ENCODE measurements at places on chromosomes 7 and 10.

DNA sequence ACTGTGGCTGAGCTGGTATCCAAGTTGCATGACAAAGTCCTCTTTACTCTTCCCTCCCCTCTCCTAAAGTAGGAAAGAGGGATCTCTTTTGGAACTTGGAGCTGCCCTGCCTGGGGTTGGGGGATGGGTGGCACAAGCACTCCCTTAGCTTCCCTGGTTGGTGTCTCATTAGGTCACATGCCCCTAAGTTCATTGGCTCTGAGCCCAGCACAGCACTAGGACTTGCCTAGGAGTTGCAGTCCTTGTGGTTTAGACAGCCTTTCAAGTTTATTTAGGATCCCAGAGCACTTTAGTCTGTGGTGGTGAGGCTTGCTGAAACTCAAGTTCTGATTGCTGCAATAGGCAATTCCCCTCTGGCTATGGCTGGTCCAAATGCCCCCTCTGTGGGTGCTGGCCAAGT, 281.4 kb downstream of the NXPH1 start:
- no peaks in the 10 kb centered on the region for H3K4me1 ChIP-seq
- no peak overlapping the region for H3K27ac ChIP-seq
- no peaks in the 10 kb centered on the region for H3K36me3 ChIP-seq
- no peaks in the 10 kb centered on the region for H3K27me3 ChIP-seq
- no peak overlapping the region for H3K4me3 ChIP-seq

GRCh38 chr7:127391591-127392181, 822 bp downstream of the ZNF800 start:
- no peaks in the 10 kb centered on the region for H3K27me3 ChIP-seq
- DNase-seq: no peak
- peaks cover 21% of the 10 kb centered on the region for H3K36me3 ChIP-seq
- H3K4me1 ChIP-seq: peaks cover 65% of the 10 kb centered on the region
- H3K4me3 ChIP-seq: peak overlapping the region; percentile 100
- H3K27ac ChIP-seq: peak overlapping the region; percentile 98

DNA sequence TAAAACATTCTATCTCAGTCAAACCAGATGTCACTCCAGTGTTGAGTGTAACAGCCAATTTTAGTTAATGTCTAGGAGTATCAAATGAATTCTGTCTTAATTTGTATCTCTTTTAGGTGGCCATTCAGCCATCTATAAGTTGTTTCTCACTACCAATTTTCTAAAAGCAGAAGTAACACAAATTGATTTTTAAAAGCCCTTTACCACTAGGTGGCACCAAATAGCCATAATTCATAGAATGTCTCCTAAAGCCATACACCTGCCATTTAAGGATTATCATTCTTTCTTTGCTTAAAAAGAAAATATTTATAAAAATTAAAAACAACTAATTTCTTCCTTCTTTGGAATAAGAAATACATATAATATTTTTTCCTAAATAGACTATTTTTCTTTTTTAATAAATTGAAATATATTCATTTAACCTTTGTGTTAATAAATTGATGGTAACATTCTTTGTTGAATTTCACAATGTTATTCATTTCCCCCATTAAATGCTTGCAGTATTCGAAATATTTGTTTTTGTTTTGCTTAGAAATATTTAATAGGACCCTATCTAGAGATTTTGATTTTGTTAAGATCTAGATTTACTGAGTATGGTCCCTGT, 107.8 kb upstream of the PPP1R3A start:
- no peaks in the 10 kb centered on the region for H3K27me3 ChIP-seq
- H3K36me3 ChIP-seq: no peaks in the 10 kb centered on the region
- no peak for DNase-seq
- H3K27ac ChIP-seq: no peak overlapping the region

DNA sequence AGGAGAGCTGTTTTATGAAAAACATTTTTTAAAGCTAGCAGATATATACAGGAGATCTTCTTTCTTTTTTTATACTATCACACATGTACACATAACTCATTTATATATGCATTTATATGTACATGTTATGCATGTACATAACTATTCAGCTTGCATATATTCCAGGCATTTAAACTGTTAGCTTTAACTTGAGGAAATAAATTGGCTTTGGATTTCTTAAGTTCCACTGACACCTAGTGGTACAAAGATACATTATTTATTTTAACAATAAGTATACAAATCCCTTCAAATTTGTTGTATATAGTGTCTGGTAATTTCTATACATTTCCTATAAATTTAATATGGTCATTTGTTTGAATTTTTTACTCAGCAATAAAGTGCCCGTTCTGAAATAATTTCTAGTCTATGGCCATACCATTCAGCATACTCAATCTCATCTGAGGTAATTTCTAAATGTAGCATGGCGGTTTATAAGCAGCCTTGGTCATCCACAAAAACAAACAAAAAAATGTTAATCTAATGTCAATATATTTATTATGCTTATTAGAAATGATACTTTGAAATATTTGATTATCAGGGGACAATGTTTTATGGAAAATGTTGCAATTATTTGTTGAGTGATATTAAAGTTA, 11.6 kb downstream of the ZDHHC6 start:
- H3K36me3 ChIP-seq: peaks cover 91% of the 10 kb centered on the region
- DNase-seq: no peak
- H3K27ac ChIP-seq: no peak overlapping the region
- H3K4me1 ChIP-seq: no peaks in the 10 kb centered on the region
- H3K27me3 ChIP-seq: no peaks in the 10 kb centered on the region

- H3K4me3 ChIP-seq: no peak overlapping the region
- H3K27ac ChIP-seq: no peak overlapping the region
- no peaks in the 10 kb centered on the region for H3K27me3 ChIP-seq
- no peaks in the 10 kb centered on the region for H3K36me3 ChIP-seq
These were observed 527.1 kb upstream of the CELF2 start for GRCh38 chr10:10490581-10490980.

DNA sequence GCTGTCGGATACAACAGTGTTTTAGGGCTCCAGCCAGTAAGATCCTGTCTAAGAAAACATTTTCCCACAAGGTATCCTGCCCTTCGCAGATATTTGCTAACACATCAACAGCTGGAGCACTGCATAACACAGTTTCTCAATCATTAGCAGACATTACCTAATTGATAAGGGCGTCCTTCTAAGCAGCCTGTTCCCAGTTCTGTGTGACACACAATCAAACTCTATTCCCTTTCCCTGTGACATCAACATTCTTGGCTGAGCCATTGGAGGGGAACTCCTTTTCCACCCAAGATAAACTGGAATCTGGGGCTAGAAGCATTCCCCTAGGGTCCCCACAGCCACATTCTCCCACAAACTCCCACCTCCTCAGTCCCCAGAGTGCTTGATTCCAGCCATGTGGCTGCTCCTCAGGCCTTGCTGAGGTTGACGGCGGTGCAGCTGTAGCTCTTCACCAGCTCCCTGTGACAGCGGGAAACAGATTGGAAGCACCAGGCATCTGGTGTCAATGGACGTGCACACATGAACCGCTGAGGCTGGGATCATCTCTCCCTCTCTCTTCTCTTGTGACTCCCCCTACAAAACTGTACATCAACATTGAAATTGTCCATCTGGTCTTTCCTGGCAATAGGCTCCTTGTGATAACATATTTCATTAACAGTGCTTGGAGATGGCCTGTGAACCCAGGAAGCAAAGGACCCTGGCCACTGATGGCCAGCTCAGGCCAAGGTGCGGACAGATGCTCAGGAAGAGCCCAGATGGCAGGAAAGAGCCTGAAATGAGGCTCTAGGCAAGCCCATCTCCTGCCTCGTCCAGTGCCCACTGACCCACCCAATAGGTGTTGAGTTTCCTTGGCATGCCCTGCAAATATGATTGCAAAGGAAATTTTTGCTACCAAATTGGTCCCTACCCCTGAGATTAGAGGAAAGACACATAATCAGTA, 131.1 kb upstream of the TBX20 start:
- no peaks in the 10 kb centered on the region for H3K27me3 ChIP-seq
- DNase-seq: peak; percentile 82
- peak overlapping the region; percentile 77 for H3K27ac ChIP-seq
- no peak overlapping the region for H3K4me3 ChIP-seq
- H3K4me1 ChIP-seq: peaks cover 8% of the 10 kb centered on the region

- no peak overlapping the region for H3K27ac ChIP-seq
- no peaks in the 10 kb centered on the region for H3K36me3 ChIP-seq
- H3K4me1 ChIP-seq: no peaks in the 10 kb centered on the region
- H3K4me3 ChIP-seq: no peak overlapping the region
These were observed 303.7 kb downstream of the EXOC4 start for GRCh38 chr7:133556553-133556952.

GRCh38 chr10:34382626-34383025, 432.5 kb downstream of the PARD3 start:
- no peaks in the 10 kb centered on the region for H3K27me3 ChIP-seq
- H3K4me3 ChIP-seq: no peak overlapping the region
- no peak overlapping the region for H3K27ac ChIP-seq
- no peak for DNase-seq
- H3K4me1 ChIP-seq: no peaks in the 10 kb centered on the region

- no peaks in the 10 kb centered on the region for H3K36me3 ChIP-seq
- H3K27me3 ChIP-seq: no peaks in the 10 kb centered on the region
- H3K4me3 ChIP-seq: no peak overlapping the region
- H3K27ac ChIP-seq: no peak overlapping the region
- no peaks in the 10 kb centered on the region for H3K4me1 ChIP-seq
These were observed 74.6 kb downstream of the ATRNL1 start for GRCh38 chr10:115167751-115168150.

- no peaks in the 10 kb centered on the region for H3K36me3 ChIP-seq
- peaks cover 5% of the 10 kb centered on the region for H3K4me1 ChIP-seq
- no peaks in the 10 kb centered on the region for H3K27me3 ChIP-seq
- H3K27ac ChIP-seq: no peak overlapping the region
These were observed 186.4 kb downstream of the POLR1F start for GRCh38 chr7:19522486-19522885.

GRCh38 chr7:129799350-129799955, 153.3 kb downstream of the UBE2H start:
- no peak for DNase-seq
- no peaks in the 10 kb centered on the region for H3K4me1 ChIP-seq
- no peak overlapping the region for H3K4me3 ChIP-seq
- H3K27ac ChIP-seq: no peak overlapping the region
- no peaks in the 10 kb centered on the region for H3K36me3 ChIP-seq

DNA sequence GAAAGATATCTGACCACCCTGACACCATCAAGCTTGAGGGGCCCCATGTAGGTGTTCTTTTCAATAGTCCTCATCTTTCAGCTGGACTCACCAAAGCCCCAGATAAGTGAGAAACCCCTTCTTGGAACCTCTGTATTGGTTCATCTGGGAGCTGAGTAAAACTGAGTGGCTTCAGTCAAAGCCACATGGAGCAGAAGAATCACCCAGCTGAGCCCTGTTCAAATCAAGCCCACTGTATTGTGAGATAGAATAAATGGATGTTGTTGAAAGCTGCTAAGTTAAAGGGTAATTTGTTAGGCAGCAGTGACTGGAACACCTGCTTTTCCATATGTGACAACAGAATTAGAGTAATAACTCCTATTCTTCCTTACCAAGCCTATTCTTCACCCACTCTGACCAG, 64.8 kb upstream of the SDK1 start:
- no peak overlapping the region for H3K4me3 ChIP-seq
- H3K27me3 ChIP-seq: no peaks in the 10 kb centered on the region
- no peak for DNase-seq
- peaks cover 11% of the 10 kb centered on the region for H3K4me1 ChIP-seq
